Stimulated activated CD4-positive, alpha-beta T cell treated with anti-CD3 and anti-CD28 coated beads, TNF-alpha, amount 100 ng/mL, for 4 hours (primary cell): ENCODE measurements at places on chromosomes 13 and 19.

- DNase-seq, result peak; percentile 80
Measured at GRCh38 chr19:21835810-21836444, at the start of gene ZNF43. TSS of gene ZNF43 (minus strand) at chr19:21836182. CDS start at chr19:21836038, 144 bp downstream.

DNA sequence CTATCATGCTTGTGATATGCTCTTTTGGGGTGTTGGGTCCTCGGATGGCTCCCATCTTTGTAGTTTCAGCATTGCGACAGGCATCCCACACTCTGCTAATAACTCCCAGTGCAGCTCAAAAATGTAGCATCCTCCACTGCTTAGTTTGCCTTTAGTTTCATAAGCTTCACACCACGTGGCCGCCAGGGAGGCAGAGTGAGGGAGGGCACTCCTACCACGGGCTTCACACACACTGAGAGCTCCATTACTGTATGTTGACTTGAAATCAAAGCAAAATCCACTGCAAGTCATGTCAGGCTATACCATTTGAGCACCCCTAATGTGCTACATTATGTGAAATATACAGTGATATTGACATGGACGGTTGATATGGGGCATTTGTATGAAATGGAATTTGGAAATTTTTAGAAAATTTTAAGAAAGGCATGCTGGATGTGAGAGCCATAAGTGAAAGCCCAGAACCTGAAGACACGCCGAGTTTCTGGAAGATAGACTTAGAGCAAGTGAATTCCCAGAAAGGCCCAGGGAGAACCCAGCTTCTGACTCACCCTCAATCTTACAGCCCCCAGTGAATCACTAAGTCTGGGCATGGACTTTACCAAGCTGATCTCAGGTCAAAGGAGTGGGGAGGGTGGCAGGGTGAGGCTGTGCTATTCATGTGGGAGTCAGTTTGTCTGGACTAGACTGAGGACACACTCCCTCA is 94.1 kb downstream of the HSPH1 start:
- DNase-seq, result no peak

- DNase-seq, result no peak
Measured at GRCh38 chr19:1355568-1356507, 27.9 kb upstream of the NDUFS7 start.

DNA sequence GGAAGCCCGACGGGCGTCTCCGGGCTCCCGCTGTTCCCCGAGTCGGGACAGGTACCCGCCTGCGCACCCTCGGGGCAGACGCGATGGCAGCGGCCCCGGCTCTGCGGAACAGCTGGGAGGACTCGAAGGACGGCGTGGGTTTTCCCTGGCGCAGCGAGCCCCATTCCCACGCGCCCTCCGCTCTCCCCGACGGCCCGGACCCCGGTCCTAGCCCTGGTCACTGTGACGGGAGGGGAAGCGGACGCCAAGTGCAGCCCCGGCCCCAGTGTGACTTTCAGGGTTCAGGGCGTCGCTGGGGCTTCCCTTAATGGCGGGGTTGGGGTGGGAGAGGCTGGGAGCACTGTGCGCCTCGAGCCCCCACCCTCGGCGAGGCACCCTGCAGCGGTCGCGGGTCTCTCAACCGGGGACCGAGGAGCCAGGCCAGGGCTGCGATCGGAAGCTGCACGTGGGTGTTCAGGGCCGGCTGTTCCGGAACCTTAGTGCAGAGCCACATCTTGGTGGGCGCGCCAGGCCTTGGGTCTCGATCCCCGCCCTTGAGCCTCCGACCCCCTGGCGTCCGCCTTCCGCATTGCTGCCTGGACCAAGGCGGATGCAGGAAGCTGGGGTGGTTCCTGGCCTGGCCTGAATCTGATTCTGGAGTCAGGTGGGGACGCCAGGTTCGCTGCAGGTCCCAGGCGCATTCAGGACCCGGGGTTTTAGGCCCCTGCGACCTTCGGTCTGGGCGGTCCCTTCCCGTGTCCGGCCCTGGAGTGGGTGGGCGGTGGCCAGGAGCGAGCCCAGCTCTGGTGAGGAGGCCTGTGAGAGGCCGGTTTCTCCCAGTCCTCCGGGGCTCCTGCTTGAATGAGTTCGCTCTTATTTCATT is 3.5 kb downstream of the LGALS7B start:
- DNase-seq, result no peak

GRCh38 chr13:71871176-71871754 is 4.3 kb upstream of the DACH1 start:
- DNase-seq, result no peak

- DNase-seq, result no peak
Measured at GRCh38 chr13:113410472-113411201, 42.7 kb downstream of the ADPRHL1 start.

GRCh38 chr13:80339563-80339911 is 1.4 kb downstream of the SPRY2 start:
- DNase-seq, result no peak

DNA sequence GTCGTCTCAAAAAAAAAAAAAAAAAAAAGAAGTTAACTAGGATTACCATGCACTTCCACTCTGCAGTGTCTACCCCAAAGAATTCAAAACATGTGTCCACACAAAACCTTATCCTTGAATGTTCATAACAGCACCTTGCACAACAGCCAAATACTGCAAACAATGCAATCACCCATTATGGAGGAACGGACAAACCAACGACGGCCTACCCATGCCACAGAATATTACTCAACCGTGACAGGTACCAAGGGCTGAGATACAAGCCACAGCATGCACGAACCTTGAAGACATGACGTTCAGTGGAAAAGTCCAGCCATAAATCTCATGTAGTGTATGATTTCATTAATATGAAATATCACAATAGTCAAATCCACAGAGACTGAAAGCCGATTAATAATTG is 3.0 kb upstream of the SHISA7 start:
- DNase-seq, result no peak

- no peak for DNase-seq
Measured at GRCh38 chr13:65959305-65959704, 1270.8 kb downstream of the PCDH9 start.

DNA sequence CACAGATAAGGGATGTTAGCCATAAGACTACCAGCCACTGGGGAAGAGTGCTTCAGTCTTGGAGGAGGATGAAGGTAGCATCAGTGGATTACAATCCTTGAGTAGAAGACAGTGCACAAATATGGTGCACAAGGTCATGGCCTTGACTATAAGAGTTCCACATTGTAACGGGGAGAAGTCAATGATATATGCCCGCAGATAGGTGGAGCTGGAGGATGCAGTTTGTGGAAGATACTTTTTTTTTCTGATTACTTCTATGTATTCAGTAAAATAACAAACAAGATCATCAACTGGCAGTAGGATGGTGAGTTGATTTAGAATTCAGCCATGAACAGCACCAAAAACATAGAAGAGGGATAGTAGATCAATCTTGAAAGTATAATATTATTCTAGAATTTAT is 926.8 kb upstream of the MIR17HG start:
- no peak for DNase-seq

- no peak for DNase-seq
Measured at GRCh38 chr13:111973605-111974340, 93.2 kb upstream of the SOX1 start.

DNA sequence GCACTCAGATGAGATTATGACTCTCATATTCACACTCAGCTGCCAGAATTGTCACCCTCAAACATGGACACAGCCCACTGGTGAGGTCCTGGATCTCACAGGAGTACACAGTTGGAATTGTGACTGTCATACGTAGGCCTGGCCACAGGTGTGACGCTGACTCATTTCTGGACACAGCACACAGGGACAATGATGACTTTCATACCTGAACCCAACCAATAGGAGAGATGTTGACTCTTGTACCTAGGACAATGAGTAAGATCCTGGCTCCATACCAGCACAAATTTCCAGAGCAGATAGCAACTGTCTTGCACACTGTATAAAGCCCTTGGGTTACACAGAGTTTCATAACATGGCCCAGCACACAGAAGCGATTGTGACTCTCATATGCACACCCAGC is 46.4 kb downstream of the ZNF85 start:
- no peak for DNase-seq

DNA sequence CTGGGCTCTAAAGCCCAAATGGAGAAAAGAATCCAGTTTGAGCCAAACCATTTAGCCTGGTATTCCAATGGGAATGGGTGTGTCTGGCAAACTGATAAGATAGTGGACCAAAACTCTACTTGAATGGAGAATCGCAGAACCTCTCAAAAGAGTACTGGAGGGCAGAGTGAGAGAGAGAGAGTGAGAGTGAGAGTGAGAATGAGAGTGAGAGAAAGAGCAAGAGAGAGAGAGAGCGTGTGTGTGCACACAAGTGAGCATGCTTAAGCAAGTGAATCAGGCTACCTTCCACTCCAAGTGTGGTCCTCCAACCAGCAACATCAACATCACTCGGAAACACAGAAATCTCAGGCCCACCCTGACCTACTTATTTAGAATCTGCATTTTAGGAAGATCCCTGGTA is 58.8 kb downstream of the UQCRFS1 start:
- no peak for DNase-seq

- no peak for DNase-seq
Measured at GRCh38 chr13:104571161-104571892, 1505.1 kb upstream of the SLC10A2 start.

- DNase-seq, result no peak
Measured at GRCh38 chr13:68023838-68024581, 793.9 kb upstream of the PCDH9 start.

DNA sequence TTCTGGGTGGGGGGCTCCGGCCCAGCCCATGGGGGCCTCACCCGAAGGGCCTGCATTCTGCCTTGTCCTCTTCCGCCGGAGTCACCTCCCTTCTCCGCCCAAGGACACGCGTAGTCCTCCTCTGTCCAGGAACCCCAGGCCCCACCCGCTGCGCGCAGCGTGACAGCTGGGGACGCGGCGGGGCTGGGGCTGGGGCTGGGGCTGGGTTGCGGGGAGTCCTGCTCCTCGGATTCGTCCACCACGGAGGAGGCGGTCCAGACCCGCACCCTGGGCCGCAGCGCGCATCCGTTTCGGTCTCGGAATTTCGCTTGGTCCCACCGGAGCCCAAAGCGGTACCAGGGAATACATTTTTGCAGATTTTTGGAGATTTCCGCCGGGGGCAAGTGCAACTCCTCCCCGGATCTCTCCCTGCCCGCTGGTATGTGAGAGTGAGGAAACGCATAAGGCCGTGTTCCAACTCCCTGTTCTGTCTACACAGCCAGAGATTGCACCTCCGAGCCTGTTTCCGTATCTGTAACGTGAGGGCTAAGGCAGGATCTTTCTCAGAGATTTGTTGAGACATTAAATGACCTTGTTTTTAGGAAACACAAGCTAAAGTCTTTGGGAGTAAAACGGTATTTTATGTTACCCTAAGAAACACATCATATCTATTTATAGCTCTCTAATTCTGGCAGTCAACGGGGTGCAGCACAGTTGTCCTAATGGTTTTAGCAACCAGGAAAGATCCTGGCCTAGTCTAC is at the start of gene COX7A1:
TSS of gene COX7A1 (minus strand) at position 96 of the 740 bp plus-strand sequence. CDS start at position 56, 40 bp downstream.
- no peak for DNase-seq

DNA sequence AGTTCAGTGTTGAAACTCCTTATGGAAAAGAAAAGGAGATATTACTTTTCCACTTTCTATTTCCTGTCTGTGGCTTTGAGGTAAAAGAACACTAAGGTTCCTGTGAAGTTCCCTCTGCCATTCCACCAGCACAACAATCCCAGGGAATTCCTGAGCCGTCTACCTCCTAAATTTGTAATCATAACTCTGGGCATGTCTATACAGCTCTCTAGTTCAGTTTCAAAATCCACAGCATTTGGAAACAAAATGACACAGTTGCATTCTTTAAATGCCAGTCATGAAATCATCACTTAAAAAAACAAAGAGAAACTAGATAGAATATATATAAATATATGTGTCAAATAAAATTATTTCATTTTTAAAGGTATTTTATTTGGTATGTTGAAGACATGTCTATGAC is 9.0 kb upstream of the THSD1 start:
- DNase-seq, result no peak

GRCh38 chr19:55481794-55482155 is 3.2 kb upstream of the NAT14 start:
- DNase-seq, result no peak

DNA sequence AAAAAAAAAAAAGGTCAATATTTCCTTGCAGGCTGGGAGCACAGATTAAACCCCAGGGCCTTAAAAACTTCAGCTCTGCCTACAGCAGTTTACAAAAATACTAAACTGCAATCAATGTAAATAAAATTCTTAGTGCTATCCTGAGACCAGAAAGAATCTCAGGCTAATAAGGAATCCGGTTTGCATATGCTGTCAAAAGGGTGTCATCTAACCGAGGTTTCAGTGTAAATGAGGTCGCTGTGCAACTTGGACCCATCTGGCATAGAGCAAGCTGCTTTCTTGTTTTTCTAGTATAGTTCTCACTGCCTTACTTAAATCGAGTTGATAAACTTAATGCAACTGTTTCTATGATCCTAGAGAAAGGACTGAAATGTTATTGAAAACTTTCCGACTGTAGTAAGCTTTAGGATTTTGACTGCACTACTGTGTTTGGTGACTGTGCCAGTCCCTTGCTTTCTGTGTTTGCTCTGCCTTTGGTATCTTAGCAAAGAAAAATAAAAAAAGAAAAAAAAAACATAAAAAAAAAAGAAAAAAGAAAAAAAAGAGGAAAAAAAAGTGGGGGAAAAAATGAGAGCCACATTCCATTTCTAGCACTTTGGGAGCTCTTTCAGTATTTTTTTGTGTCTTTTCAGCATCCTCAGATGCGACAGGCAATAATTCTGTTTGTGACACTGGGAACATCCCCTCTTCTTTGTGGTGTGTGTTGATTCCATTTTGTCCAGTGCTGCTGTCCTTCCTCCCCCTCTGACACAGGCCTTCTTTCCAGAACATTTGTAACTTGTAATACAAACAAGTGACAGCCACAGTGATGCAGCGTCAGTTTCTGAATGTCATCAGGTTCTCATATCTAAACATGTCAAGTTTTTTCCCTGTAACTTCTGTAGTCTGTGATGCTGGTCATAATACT is 340.5 kb downstream of the ZNF536 start:
- DNase-seq, result no peak

GRCh38 chr13:38767506-38768265 is 80.8 kb downstream of the FREM2 start:
- DNase-seq, result no peak

DNA sequence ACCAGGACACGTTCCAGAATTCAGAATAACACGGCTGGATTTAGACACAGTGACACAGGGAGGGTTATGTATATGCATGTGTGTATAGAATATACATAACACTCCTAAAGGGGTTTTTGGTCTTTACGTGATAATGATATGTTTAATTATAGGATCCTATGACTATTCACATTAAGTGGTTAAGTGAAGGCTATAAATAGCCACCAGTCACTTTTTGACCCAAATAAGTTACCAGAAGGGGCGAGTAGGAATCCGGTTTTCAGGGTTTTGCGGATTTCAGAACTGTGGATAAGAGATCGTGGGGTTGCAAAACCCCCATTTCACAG is 6.9 kb downstream of the ANGPTL6 start:
- DNase-seq, result no peak

DNA sequence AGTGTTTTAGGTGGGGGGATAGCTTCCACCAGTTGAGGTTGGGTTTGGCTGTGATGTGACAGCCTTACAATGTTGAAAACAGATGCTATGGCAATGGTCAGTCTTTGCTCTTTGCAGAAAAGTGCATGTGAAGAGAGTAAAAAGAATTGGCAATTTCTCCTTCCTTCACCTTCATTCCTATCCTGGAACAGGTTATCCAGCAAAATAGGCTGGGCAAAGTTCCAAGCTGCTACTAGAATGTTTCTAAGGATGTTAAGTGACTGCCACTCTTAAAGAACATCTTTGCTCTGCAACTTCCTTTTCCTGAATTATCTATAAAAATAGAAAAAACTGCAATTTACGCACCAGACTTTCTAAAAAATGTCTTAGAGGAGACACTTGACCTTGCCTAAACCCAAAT is 50.1 kb upstream of the MYCBP2 start:
- DNase-seq, result no peak

GRCh38 chr13:97352815-97353214 is 81.2 kb upstream of the RAP2A start:
- DNase-seq, result no peak

GRCh38 chr13:50586414-50587083 is 256.9 kb downstream of the DLEU7 start:
- DNase-seq, result no peak
